ENCODE measurements at places on chromosomes 3 and 15.

DNA sequence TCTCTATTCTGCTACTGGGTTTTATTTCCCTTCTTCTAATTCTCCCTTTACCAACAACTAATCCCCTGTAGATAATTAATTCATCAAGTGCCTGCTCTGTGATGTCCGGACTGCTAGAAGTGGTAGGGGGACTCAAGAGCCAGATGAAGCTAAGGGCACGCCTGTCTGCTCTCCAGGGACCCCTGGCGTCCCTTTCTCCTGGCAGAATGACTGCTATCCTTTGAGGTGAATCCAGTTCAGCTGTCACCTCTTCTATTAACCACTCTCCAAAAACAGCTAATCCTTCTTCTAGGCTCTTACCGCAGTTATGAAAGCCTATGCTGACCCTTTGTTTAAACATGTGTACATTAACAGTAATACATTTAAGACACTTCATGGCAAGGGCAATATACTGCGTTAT is 1.4 kb upstream of the CHRNA7 start:
- DNase-seq: no peak

DNA sequence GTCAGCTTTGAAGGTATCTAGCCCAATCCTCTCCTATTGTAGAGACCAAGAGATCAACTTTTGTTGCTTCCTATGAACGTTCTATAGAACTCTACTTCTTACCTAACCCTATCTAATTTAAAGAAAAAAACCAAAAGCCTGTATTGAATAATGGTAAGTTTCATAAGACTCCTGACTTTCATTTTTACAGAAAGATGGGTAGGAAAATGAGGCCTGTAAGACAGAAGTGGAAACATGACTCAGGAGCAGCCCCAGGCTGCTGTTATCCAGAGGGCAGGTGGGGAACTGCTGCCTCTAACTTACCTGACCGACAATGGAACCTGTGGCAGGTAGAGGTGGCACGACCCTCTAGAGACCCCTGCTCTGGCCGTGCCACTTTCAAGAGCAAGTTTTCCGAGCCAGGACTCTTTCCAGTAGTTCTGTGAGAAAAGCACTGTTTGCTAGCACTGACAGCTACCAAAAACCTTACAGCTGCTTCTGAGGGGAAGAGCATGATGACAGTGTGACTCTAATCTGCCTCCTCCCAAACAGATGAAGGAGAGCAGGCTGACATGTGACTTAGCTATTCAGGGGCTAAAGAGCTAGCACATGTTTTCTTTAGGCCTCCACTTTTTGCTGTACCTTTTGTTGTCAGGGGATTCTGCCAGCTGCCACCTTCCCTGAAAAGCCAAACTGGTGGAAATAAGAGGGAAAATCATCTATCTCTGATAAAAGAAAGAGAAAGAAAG is 17.5 kb downstream of the POPDC2 start:
- no peak for DNase-seq

- DNase-seq: no peak
These were observed 82.3 kb downstream of the AAGAB start for GRCh38 chr15:67172172-67172571.

- DNase-seq: no peak
These were observed 99.2 kb upstream of the TRPM1 start for GRCh38 chr15:31200735-31201151.

- no peak for DNase-seq
These were observed 15.9 kb downstream of the PPM1L start for GRCh38 chr3:160771811-160772459.

DNA sequence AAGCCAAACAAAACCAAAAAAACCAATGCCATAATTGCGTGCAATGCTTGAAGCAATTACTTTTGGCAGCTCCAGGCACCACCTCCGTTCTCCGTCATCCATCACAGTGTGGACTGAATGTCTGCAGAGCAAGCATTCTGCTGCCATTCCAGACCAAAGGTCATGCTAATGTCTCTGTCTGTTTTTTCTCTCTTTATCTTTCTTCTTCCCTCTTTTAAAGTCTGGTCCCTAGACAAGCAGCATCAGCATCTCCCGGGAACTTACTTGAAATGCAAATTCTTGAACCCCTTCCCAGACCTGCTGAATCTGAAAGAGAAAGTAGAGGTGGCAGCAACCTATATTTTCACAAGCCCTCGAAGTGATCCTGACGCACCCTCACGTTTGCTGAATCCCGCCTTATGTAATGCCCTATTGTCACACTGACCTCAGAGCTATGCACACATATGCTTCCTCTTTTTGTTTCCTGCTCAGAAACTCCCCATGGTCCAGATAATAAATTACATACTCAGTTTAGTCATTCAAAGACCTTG is 297.3 kb upstream of the PROK2 start:
- DNase-seq: no peak

GRCh38 chr3:17964108-17964507 is 221.7 kb upstream of the TBC1D5 start:
- no peak for DNase-seq

- DNase-seq: no peak
These were observed 143.4 kb downstream of the CHSY1 start for GRCh38 chr15:101108461-101108775.

GRCh38 chr3:159910991-159911663 is 77.5 kb upstream of the IL12A start:
- no peak for DNase-seq

DNA sequence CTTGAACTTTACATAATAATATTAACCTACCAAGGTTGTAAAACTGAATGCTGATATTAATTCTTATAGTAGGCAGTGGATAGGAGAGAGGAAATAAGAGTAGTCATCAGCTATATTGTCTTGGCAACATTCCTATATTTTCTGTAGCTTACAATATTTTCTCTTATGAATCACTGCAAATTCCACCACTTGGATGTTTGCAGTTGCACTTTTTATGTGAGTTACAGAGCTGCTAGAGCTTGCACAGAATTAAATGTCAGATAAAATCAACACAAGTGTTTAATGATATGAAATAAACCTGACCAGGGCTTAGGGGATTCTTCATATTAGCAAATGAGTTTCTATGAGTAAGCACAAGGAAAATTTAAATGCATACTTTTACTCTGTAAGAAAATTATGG is 1710.1 kb downstream of the SI start:
- peak; percentile 11 for DNase-seq

DNA sequence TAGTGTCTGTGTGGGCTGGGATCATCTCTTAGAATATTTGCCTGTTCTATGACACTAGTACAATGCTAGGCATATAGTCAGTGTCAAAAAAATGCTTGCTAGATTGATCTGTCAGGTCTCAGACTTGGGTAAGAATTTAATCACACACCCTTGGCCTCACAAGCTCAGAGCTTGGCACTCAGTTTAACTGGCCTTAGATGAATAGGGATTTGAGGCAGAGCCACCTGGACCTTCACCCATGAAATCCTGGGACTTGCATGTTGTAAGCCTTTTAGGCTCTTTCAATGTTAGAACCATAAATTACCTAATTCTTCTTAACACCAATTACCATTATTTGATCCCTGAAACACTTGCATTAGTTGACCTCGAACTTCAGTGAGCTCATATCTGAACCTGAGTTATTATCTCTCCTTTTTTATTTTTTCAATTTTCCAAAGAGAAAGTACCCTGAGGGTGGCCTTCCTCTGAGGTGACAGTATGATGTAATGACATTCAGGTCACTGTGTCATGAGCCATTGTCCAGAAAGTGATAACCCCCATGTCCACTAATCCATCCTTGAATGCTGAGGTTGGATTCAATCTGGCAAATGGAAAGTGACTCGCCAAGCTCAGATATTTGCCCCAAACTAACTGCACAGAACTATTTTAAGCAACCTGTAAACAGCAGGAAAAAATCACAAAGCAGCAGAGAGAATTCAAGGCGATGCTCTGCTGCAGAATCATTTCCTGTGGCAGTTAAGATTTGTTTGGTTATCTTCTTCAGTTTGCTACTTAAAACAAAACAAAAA is 615.2 kb upstream of the NR2F2 start:
- no peak for DNase-seq

DNA sequence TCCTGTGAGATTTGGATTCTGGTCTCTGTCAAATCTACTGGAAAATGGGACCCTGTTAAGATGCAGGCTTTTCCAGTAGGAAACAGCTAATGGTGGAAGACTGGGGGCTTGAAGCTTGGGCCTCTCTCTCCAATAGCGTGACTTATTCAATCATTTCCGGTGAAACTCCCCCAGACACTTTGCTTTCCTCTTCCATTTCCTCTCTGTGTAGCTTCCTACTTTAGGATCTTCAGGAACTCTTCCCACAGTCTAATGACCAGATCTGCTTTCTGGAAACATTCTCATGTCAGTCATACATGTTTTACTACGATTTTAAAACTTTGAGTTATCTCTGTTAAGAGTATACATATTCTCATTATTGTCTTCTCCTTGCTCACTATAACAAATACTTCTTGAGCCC is 28.0 kb upstream of the TPRG1 start:
- no peak for DNase-seq

GRCh38 chr3:61194892-61195538 is 56.2 kb downstream of the FHIT start:
- no peak for DNase-seq

DNA sequence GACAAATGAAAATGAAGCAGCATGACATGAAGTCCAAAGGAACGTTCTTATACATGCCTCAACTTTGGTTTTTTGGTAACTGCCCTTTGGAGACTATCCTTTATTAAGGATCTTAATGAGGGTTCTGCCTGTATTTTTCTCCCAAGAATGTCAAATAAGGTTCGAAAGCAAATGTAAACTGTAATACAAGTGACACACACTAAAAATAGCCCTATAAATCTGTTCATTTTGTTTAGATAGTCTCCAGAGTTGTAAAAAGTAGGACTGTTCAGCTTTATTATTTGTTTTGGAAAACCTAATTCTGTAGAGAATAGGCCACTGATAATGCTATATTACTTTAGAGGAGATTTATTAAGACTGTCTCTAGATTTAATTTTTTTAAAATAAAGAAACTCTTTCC is 80.5 kb upstream of the CDIN1 start:
- no peak for DNase-seq

DNA sequence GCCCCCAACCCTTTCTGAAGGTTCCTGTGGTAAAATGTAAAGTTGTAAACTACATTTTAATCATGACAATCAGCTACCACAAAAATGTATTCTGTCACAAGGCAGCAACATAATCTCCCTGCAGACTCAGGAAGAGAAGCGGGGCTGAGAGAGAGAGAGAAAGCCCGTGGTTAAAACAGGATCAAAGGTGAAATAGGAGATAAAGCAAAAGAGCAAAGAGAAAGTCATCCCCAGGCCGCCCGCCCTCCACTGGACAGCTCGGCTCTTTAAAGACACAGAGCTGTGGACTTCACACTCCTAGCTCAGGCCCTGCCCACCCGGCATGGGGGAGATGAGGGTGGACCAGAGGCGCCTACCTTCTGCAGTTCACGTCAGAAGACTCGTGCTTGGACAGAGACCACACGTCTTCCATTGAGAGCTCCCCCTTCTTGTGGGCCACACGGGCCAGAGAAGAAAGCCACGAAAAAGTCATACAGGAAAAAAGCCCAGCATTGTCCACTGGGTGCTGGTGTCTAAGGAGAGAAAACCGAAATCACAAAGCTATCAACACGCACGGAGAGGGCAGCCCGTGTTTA is 29.4 kb downstream of the ABCC5 start:
- DNase-seq: peak; percentile 19

DNA sequence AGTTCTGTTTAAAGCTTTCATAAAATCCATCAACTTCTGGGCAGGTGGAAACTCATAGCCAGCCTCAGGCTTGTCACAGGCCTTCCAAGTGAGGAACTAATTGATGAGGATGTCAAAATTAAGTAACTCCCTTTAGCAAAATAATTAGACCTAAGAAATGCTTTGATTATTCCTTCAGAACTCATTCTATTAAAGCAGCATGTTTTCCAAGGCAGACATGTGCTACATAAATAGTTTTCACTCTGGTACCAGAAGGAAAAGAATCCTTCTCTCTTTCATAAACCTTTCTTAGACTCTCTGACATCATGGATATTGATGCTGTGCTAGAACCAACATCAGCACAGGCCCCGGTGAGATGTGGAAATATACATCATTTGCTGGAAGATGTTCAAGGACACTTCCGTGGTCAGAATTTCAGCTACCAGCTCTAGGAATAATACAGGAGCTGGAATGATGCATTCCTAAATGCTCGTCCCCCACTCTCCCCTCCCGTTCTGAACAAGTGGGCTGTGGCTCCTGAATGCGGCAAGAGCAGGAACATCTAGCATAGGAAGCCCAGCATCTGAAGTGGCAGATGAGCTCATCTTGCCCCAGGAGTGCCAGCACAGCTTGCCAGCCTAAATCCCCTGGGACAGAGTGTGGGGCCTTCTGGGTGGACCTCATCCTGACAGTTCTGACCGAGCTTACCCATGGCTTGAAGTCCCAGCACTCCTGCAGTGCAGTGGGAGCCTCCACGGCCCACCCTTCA is 82.4 kb downstream of the WWTR1 start:
- DNase-seq: peak; percentile 86

DNA sequence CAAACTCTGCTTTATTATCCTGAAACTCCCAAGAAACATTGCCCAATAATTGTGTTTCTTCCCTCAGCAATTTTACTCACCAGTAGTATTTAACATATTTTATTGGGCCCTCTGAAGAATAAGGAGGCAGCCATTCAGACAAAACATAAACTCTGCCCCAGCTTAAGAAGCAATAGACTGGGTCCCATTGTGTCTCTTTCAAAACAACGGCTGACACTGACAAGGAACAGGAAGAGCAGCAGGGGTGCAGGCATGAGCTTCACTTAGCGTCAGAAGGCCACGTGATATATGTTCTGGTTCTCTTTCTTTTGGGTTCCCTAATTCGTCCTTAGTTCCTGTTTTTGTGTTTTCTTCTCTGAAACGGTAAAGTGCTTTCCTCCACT is 242.3 kb downstream of the FHIT start:
- DNase-seq: no peak

DNA sequence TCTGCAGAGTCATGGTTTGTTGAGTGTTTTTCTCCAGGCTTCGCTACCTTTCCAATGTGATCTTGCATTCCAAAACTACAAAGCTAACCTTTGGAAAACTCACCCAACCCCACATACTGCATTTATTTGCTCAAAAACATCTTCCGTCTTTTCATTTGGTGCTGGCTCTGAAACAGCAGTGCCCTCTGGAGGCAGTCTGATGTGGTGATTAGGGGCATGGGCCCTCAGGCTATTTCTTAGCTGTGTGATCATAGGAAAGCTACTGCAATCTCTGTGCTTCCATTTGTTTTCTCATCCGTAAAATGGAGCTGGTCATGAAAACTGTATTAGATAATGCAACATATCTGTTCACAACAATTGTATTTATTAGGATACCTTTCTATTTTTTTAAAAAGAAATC is 47.0 kb downstream of the MTHFS start:
- peak; percentile 8 for DNase-seq

- DNase-seq: no peak
These were observed 52.3 kb downstream of the ADAM10 start for GRCh38 chr15:58697220-58697619.

GRCh38 chr15:64052925-64053491 is 6.7 kb upstream of the DAPK2 start:
- no peak for DNase-seq

- DNase-seq: no peak
These were observed 41.5 kb downstream of the KLHL6 start for GRCh38 chr3:183514021-183514420.

DNA sequence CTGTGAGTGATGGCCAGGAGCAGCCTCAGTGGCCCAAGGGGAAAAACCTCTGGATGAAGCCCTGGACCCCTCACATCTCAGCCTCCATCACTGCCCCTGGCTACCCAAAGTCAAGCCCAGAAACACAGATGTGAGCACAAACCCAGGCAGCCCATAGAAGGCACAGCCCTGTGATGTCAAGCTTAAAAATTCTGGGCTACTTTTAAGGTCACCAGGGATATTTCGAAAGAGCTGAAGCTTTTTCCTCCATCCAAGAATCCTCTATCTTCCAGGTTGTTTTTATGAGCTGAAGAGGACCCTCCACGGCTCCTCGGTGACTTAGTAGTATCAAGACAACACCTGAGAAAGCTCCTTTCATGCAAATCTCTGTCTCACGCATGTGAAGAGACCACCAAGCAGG is 11.5 kb downstream of the LIPC start:
- DNase-seq: no peak
